ENCODE measurements at places on chromosomes 4 and X. TPM values are rescaled to one million over a fixed set of nuclear protein-coding genes. Genes with fewer than 3 reads are reported as not detected.

NWD2 gene
- not detected for total RNA-seq

MXRA5 gene
- 1.1 TPM for total RNA-seq

TRIM2 gene
- total RNA-seq, result 46.6 TPM

BTK gene
- not detected for total RNA-seq

TLR7 gene
- total RNA-seq, result not detected

MFAP3L gene
- 4.3 TPM for total RNA-seq

SYP gene
- total RNA-seq, result 0.48 TPM

GRPR gene
- 0.69 TPM for total RNA-seq

MAGED4B gene
- total RNA-seq, result not detected

SGMS2 gene
- total RNA-seq, result 29.4 TPM

CC2D2A gene
- total RNA-seq, result 16.1 TPM

MAGEB2 gene
- not detected for total RNA-seq

PDHA1 gene
- total RNA-seq, result 237 TPM

HAND2 gene
- 0.50 TPM for total RNA-seq

CDS1 gene
- 3.0 TPM for total RNA-seq

UPF3B gene
- total RNA-seq, result 2.3 TPM

GSX2 gene
- not detected for total RNA-seq

MAGEA1 gene
- total RNA-seq, result not detected

Measured in A172 (cell line).